Glomerular endothelial cell (primary cell): ENCODE measurements at places on chromosomes 4 and X.

DNA sequence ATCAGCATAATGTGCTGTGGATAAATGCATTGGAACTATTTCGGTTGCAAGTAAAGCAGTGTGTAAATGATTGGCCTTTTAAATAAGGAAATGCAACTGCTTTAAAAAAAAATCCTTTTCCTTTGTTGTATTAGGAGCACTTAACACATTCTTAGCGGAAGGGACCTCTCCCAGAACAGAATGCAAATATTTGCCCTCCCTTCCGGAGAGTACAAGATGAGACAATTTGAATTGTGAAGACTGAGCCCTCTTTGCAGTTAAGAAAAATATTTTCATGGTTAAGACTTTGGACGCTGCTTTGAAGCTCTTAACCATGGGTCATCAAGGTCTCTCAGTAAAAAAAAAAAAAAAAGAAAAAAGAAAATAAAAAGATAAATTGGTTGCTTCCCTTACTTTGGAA, 9.5 kb upstream of the NOX1 start:
- no peak for DNase-seq

DNA sequence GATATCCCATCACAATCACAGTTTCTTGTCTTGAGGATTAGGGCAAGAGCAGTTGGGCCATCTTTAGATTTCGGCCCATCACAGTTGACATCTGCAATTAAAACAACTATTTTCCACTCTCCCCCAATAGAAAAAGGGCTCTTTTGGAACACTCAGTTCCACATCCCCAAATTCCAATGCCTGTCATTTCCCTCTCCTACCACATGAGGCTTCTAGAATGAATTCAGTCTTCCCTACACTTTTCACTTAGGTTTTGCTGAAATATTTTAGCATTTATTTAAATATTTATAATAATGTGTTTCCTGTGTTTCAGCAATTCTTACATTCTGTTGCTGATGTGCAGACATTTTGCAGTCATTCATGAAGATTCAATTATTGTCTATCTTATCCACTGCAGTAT, 118.4 kb downstream of the COX18 start:
- no peak for DNase-seq

GRCh38 chr4:24496597-24496996, 87.8 kb downstream of the DHX15 start:
- DNase-seq: no peak

GRCh38 chrX:53681661-53682060, 4.9 kb downstream of the HUWE1 start:
- DNase-seq: no peak

GRCh38 chr4:105215609-105216313, 69.1 kb downstream of the TET2 start:
- DNase-seq: no peak

- DNase-seq: no peak
Observed at GRCh38 chr4:189837471-189837870, 103.2 kb upstream of the FRG1 start.

- no peak for DNase-seq
Observed at GRCh38 chr4:68218044-68218443, 27.4 kb downstream of the TMPRSS11B start.

- no peak for DNase-seq
Observed at GRCh38 chr4:81505004-81505598, 33.4 kb upstream of the RASGEF1B start.

- DNase-seq: no peak
Observed at GRCh38 chrX:112643721-112644120, 36.0 kb downstream of the LHFPL1 start.

- DNase-seq: no peak
Observed at GRCh38 chr4:11624370-11624769, 195.7 kb upstream of the HS3ST1 start.
